ENCODE measurements at places on chromosomes 7 and 10. TPM values are rescaled to one million over a fixed set of nuclear protein-coding genes. Genes with fewer than 3 reads are reported as not detected.

GRCh38 chr10:83931669-83932068 is 207.6 kb upstream of the GHITM start:
- DNase-seq, result no peak

DNA sequence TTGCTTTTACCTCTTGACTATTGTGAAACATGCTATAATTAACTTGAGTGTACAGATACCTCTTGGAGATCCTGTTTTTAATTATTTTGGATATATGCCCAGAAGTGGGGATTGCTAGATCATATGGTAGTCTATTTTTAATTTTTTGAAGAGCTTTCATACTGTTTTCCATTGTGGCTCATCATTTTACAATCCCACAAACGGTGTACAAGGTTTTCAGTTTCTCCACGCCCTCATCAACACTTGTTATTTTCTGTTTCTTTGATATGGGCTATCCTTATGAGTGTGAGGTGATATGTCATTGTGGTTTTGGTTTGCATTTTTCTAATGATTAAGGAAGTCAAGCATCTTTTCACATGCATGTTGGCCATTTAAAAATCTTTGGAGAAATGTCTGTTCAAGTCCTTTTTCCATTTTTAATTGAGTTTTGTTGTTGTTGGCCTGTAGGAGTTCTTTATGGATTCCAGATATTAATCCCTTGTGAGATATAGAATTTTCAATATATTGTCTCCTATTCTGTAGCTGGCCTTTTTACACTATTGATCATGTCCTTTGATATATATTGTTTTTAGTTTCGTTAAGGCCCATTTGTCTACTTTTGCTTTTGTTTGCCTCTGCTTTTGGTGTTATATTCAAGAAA is 7.5 kb downstream of the AGK start:
- DNase-seq, result no peak

DNA sequence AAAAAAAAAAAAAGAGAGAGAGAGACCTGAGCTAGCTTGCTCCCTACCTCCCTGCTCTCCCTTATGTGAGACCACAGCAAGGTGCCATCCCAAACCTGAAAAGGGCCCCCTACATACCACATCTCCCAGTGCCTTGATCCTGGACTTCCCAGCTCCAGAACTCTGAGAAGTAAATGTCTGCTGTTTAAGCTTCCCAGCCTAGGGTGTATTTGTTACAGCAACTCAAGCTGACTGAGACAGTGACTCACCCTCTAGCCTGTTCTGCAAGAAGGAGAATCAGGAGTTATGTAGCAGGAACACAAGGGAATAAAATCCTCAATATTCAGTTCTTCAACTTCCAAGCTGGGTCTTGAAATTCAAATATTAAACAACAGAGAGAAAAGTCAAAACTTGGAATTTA is 52.1 kb upstream of the TMEM72 start:
- no peak for DNase-seq

DNA sequence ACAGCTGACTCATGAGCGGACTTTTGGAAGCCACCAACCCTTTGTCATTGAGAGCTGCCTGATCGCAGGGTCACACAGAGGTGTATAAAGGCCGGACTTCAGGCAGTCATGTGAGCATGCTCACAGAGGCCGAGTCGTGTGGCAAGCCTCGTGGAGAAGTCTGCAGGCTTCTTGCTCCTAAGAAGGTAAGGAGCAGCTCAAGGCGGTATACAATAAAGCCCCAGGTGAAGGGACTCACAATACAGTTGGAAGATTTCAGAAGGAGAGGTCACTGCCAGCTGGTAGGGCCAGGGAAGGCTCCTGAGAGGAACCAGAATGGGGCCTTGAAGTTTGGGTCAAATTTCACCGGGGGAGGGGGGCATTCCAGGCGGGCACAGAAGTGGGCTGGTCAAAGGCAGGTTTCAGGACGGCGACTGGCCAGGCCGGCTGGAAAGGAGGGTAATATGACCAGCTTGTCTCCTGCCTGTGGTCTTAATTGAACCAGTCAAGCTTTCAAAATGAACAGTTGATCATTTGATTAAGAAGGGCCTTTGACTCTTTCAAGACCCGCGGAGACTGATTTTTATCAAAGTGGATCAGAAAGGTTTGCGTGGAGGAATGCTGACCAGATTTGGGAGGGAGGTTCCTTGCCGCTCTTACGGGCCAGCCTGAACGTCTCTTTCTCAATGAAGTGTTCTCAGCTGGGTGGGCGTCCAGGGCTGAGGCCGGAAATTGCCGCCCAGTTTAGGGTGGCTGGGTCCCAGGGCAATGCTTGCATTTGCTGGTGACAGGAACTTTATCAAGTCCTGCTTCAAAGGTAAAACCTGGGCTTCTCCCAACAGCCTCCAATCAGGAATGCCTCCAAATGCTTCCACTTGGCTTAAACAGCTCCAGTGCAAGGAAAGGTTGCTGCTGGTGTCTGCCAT is 178.6 kb downstream of the EMX2 start:
- no peak for DNase-seq

The MDH2 gene
- 157 TPM for total RNA-seq

Measured in transverse colon (tissue), 4 donors.